AG09319 (cell line): ENCODE measurements at places on chromosomes 13 and 19.

DNA sequence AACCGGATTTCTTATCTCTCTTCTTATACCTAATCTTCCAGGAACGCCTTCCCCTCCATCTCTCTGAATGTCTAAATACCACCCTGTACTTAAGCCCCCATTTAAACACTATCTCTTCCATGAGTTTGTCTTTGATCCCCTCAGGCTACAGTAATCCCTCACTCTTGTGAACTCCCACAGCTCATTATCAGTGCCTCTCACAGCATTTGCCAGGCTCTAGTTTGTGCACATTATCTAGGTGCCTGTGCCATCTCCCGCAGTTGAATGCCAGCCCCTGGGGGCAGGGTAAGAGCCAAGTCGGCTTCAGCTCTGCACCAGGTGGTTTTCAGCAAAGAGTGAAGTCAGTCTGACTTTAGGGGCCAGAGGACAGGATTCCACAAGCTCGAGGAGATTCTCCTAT lies 71.4 kb downstream of the FREM2 start:
- DNase-seq: no peak

DNA sequence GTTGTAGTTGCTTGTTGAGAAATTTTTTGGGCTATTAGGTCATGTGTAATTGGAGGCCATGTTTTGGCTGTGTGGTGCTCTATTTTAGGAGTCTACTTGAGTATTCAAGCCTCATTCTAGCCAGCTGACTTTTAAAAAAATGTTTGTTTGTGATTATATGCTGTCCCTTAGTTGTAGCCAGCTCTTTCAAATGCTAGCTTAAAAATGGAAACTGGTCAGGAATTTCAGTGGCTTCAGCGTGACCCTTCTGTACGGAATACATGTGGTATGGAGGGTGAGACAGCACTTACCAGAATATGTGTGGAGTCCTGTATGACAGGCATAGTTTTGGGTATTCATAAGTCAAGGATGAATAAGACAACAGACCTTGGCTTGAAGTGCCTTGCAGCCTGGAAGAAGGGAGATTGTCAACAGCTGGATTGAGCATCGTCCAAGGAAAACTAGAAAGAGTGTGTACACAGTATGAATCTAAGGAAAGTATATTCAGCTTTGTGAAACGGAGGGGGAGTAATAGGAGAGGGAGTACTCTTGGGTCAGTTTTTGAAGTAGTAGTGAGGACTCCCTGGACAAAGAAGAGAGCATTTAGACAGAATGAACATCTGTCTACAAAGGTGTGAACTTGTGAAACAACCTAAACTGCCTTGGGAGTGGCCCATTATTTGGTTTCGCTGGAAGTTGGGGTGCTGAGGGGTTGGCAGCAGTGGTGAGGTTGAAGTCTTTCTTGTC lies 20.0 kb upstream of the WTIP start:
- DNase-seq: no peak

DNA sequence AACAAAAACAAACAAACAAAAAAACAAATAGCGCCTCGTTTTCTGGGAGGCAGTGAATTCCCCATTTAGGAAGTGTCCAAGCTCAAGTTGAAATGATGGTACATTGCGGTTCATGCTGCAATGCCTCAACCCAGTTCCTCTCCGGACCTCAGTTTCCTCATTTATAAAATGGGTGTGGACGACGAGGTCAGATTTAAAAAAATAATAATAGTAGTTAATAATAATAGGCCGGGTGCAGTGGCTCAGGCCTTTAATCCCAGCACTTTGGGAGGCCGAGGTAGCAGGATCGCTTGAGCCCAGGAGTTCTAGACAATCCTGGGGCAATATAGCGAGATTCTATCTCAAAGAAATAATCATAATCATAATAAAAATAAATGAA lies 15.5 kb upstream of the ERCC1 start:
- DNase-seq: no peak

DNA sequence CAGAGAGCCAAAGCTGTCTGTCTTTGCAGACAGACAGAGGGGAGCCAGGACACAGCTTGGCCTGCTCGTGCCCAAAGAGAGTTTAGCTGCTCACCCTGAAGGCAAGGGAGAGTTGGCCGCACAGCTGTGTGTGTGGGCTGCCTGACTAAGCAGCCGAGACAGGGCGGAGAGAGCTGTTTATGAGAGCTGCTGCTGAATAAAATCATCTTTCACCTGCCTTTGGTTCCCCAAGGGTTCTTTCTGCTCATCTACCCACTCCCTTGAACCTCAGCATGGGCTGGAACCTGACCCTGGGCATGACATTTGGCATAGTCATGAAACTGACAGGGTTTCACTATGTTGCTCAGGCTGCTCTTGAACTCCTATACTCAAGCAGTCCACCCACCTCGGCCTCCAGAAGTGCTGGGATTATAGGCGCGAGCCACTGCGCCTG lies 98.2 kb downstream of the RBM26 start:
- DNase-seq: no peak

GRCh38 chr13:34391076-34391475 lies 551.0 kb upstream of the NBEA start:
- no peak for DNase-seq
